Sciatic nerve (tissue), 2 donors: ENCODE measurements at places on chromosomes 6 and 20. TPM values are rescaled to one million over a fixed set of nuclear protein-coding genes. Genes with fewer than 3 reads are reported as not detected.

DNA sequence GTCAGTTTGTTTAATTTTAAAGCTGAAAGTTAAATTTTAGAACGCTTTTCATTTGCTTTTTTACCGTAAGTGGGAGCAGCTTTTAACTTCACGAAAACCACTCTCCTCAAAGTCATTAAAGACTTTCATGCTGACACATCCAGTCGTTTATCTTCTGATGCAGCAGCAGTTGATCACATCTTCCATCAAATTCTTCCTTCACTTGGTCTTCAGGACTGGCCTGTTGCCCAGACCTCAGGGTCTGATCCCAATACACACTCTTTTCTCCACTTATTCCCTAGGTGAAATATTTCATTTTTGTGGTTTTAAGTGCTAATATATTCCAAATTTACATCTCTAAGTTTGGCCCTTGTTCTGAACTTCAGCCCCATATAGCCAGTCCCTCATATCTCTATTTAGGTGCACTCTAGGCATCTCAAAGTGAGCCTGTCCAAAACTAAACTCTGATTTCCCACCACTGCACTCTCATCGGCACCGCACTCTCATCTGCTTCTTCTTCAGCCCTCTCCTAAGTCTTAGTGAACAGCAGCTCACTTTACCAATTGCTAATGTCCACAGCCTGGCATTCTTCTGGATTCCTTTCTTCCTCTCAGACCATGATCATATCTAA is 20.4 kb downstream of the AFDN start:
- no peak for DNase-seq

- no peak for DNase-seq
Observed at GRCh38 chr20:60999250-60999649, 252.8 kb upstream of the CDH4 start.

TMEM74B gene
- total RNA-seq: 7.1 TPM

SCGN gene
- not detected for total RNA-seq

PM20D2 gene
- total RNA-seq: 16.9 TPM

- DNase-seq: no peak
Observed at GRCh38 chr20:36606158-36607066, 833 bp downstream of the RAB5IF start.

- peak; percentile 69 for DNase-seq
Observed at GRCh38 chr6:340991-341827, 48.9 kb downstream of the DUSP22 start.

ADGRG6 gene
- total RNA-seq: 57.4 TPM

MOCS1 gene
- 37.3 TPM for total RNA-seq

GSS gene
- total RNA-seq: 17.5 TPM

ARFGEF3 gene
- total RNA-seq: 7.4 TPM

GRCh38 chr6:81895511-81896185 is 143.2 kb upstream of the TENT5A start:
- DNase-seq: no peak

GRCh38 chr20:51526106-51526470 is 16.4 kb downstream of the NFATC2 start:
- DNase-seq: no peak

DOK5 gene
- 13.6 TPM for total RNA-seq

TSHZ2 gene
- 33.1 TPM for total RNA-seq

GRCh38 chr6:120960761-120961160 is 373.5 kb downstream of the TBC1D32 start:
- DNase-seq: no peak

GRCh38 chr20:39268491-39268951 is 306.4 kb downstream of the DHX35 start:
- no peak for DNase-seq

ZBP1 gene
- total RNA-seq: 0.49 TPM

DNA sequence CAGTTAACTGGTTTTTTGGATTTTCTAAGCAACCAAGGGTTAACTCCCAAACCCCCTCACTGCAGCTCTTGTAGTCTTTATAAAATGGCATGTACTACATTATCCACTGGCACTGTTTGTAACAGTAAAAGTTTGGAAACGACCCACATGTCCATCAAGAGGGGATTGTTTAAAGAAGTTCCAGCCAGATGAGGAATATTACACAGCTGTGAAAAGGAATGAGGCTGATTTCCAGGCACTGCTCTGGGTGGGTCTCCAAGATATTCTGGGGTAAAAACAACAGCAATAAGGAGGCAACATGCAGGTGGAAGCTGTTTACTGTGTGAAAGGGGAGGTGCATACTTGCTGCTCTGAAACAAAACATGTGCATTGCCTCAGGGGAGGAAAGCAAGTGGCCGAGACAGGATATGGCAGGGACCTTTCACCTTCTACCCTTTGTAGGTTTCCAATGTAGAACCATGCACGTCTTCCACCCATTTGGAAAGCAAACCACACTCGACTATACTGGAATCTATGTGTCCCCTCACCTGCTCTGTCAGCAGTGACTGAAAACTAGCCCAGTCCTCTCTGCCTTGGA is 51.9 kb downstream of the GRM4 start:
- DNase-seq: no peak

DNA sequence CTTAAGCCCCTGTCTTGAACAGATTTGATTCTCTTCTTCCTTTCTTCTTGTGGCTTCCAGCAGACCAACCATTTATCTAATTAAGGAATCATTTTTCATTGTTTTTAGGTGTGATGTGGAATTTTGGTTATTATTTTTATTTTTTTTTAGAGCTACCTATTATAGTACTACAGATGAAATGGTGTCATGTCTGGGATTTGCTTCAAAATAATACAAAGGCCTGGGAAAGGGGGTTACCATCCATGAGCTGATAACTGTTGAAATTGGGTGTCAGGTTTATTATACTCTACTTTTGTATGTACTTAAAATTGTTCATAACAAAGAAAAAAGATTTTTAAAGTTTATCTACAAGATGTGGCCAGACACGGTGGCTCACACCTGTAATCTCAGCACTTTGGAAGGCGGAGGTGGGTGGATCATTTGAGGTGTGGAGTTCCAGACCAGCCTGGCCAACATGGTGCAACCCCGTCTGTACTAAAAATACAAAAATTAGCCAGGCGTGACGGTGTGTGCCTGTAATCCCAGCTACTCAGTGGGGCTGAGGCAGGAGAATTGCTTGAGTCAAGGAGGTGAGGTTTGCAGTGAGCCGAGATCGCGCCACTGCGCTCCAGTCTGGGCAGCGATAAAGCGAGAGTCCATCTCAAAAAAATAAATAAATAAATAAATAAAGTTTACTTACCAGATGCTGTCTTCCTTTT is 561 bp downstream of the IL22RA2 start:
- DNase-seq: no peak

- no peak for DNase-seq
Observed at GRCh38 chr20:2307136-2307535, 11.3 kb downstream of the TGM3 start.

- DNase-seq: no peak
Observed at GRCh38 chr6:34085453-34086170, 60.3 kb downstream of the GRM4 start.

FNDC1 gene
- 13.7 TPM for total RNA-seq

DNA sequence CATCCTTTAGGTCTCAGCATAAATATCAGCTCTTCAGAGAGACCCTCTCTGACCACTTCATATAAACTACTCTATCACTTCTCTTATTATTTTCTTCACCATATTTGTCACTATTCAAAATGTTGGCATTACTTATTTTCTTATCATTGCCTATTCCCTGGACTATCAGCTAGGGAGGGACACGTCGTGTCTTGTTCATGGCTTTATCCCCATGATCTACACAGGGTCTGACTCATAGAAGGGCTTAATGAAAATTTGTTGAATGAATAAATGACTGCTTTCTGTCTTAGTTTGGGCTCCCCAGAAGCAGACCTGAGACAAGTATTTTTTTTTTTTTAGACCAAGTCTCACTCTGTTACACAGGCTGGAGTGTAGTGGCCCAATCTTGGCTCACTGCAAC is 3.0 kb upstream of the CDK5RAP1 start:
- DNase-seq: no peak

RIN2 gene
- 94.9 TPM for total RNA-seq

DSP gene
- total RNA-seq: 7.2 TPM

GPX5 gene
- total RNA-seq: not detected

TFAP2A gene
- 1.6 TPM for total RNA-seq

DNA sequence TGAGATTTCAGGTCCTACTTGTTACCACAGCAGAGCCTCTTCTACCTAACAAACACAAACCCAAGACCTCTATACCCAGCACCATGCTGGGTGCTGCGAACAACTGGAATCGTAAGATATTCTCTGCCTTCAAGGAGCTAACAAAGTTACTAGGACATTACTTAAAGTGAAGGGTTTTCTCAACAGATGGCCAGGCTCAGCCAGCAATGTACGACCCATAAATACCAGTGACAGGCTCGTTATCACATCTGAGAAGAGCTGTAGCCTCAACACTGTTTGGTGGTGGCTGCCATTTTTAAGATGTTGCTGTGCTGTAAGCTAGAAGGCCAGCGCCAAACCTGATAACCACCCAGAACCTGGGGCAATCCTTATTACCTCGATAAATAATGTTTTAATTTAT is 406.5 kb downstream of the KIF16B start:
- DNase-seq: no peak

DNA sequence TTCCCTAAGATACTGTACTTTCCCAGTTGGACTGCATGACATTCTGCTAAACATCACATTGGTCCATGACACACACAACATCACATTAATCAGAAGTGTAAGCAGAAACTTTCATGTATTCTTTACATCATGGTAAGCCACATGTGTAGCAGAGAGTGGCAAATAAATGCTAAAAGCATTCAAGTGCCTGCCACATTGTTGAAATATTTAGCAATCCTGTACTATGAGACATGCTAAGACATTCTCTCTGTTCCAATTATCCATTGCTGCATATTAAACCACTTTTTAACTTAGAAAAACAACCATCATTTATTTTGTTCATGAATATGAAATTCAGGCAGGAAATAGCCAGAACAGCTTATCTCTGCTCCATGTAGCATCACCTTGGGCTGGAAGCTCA is 207.7 kb upstream of the GJE1 start:
- DNase-seq: no peak

- DNase-seq: no peak
Observed at GRCh38 chr6:169489563-169490245, 212.1 kb downstream of the WDR27 start.

DNA sequence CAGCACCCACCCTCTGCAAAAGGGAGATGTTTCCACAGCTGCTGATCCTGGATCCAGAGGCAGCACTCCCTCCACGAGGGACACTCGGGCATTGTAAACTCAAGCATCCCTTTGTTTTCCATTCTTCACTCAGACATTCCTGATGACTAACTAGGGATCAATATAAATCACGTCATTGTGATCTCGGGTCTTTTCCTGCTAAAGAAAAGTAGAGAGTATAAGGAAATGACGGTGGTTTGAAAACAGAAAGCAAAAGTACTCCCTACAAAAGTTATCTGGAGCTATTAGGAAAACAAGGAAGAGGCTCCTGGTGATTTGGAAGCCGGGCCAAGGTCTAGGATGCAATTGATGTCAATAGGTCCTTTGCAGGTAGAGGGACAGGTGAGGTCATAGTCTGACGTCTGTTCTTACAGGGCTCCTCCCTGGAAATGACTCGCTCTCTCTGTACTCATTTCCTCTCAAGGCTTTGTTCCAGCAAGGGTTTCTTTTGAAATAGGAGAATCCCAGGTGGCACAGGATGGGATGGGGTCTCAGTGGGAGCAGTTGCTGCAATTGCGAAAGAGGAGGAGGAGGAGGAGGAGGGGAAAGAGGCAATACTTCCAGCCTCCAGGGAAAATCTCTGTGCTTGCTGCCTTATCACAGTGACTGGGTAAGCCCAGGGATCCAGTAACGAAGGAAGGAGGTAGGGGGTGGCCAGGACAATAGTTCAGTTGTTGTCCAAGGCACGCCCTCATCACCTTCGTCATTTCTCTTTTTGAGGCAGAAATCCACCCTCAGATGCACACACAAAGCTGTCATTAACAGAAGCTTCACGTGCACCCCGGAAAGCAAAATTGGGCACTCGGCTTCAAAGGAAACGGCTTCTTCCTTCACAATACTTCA is 222.8 kb downstream of the LY86 start:
- DNase-seq: no peak

DNA sequence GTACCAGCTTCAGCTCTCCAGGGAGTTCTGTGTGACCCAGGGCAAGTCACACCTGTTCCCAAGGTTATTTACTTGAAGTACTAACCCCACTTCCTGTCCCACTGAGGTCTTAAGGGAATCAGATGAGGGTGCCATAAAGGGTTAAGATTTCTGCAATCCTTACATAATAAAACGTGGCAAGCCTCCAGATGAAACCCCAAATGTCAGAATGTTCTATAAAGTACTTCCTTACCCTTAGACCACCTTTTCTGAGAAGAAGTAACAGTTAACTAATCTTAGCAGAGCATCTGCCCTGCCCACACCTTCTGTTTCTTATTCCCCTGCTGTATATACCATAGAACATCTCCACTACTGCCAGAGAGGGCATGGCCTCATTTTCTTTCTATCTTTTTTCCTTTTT is 6.0 kb upstream of the AVP start:
- no peak for DNase-seq

- DNase-seq: no peak
Observed at GRCh38 chr6:109238396-109238795, 143.1 kb downstream of the CEP57L1 start.

- DNase-seq: no peak
Observed at GRCh38 chr20:30175681-30176080, 1081.8 kb upstream of the DEFB115 start.

DNA sequence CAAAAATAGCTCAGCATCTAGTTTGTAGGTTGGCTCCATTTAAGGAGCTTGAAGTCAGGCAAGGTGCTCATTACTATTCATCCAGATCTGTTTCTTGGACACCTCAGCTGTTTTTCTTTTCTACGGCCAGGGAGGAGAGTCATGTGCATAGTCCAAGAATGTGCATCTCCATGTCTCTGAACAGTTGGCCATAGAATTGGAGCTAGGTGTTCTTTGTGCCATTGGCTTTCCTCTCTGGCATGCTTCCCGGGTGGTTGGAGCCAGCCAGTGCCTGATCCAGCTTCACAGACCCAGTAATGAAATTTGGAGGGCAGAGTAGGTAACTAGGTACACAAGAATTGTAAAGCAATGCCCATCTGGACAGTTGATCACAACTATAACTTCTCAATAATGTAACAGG is 21.6 kb downstream of the EYA4 start:
- DNase-seq: no peak

GRCh38 chr6:13413466-13413862 is 73.9 kb downstream of the GFOD1 start:
- DNase-seq: no peak

SLC52A3 gene
- 1.4 TPM for total RNA-seq

- no peak for DNase-seq
Observed at GRCh38 chr20:36304786-36305495, 1.2 kb upstream of the DLGAP4 start.

GRCh38 chr6:14016935-14017625 is 92.3 kb downstream of the RNF182 start:
- DNase-seq: no peak

SLC26A8 gene
- total RNA-seq: 1.5 TPM

GRCh38 chr6:29796026-29796425 is 31.6 kb upstream of the HLA-G start:
- DNase-seq: no peak
